Activated T-helper 1 cell treated with Interleukin-2 at 50 U/mL for 16 hours (primary cell): ENCODE measurements at places on chromosomes 1 and 21.

DNA sequence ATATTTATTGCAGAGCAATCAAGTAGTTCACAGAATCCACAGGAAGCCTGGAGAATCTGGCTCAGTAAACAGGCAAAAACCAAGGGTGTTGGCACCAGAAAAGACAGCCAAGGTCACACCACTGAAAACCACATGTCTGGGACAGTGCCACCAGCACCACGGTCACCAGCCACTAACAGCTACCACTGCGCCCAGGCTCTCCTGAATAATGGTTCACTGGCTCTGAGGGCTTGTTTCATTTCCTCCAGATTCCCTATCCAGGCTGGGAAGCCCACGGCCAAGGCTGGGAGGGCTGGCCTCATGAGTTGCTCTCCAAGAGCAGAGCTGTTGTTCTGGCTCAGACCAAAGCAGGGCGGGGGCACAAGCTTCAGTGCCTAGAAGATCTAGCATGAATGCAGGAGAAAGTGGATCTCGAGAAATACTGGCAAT lies 54.5 kb upstream of the PTGFRN start:
- DNase-seq = no peak

- DNase-seq = no peak
These were observed 773 bp downstream of the IFNGR2 start for GRCh38 chr21:33403786-33404585.

DNA sequence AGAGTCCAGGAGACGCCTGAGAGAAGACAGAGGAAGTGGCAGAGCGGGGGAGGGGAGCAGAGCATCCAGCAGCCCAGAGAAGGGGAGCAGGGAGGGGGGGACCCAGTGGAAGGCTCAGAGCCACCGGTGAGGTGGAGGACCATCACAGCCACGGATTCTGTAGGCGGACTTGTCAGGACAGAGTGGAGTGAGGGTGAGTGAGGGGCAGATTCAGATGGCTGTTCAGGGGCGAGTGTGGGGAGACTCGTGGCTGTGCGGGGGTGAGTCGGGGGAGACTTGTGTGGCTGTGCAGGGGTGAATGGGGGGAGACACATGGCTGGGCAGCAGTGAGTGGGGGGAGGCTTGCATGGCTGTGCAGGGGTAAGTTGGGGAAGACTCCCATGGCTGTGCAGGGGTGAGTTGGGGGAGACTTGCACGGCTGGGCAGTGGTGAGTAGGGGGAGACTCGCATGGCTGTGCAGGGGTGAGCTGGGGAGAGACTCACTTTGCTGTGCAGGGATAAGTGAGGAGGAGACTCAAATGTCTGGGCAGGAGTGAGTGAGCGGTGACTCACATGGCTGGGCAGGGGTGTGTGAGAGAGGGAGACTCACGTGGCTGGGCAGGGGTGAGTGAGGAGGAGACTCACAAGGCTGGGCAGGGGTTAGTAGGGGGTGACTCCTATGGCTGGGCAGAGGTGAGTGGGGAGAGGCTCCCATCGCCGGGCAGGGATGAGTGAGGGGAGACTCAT lies 56.8 kb upstream of the ABCG1 start:
- no peak for DNase-seq

GRCh38 chr21:42337830-42338728 lies 12.7 kb downstream of the TFF2 start:
- DNase-seq = peak; percentile 64

GRCh38 chr1:168333562-168334276 lies 53.0 kb downstream of the TBX19 start:
- no peak for DNase-seq

DNA sequence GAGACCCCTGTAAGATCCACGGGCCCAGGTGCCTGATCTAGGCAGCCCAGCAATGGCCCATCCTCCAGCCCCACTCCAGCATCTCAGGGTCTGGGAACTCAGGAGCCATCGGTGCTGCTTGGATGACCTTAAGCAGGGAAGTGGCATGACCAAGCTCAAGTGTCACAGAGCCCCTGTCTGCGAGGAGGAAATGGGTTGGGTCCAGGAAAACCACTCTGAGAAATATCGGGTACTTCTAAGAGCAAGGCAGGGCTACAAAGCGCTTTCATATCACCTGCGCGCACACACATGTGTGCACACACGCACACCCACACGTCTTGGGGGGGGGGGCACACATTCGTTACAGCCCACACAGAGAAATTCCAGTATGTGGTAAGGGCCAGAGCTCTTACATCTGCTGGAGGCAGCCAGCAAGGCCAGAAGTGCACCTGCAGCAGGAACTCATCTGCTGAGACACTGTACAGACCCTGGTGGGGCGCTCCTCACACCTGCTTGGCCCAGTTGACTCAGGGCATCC lies 32.6 kb upstream of the SPOCD1 start:
- DNase-seq = peak; percentile 34

DNA sequence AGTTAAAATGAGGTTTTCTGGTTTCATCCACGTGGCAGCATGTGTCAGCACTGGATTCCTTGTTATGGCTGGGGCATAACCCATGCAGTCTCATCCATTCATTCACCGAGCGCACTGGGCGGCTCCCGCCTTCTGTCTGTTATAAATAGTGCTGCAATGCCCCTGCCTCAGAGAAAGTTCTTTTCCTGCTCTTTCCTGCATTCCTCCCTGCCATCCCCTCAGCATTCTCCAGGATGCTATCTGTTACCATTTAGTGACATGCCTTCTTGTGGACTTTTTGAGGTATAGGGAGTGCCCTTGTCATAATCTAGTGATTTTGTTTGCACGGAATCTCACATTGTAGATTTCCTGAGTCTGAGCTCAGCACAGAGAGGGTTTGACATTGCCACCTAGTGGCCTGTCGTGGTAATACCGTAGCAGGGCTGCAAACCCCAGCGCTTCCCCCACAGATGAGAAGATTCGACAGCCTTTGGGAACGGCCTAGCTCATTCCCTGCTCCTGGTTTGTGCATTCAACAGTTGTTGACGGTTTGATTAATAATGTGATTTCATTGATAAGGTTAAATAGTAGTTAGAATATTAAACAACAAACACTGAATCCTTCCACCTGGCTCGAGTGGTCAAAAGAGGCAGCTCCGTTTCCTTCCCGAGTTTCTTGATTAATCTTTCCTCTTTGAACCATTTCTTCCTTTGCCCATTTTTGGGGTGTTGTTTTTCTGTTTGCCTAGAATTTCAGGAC lies 46.3 kb downstream of the UMODL1 start:
- DNase-seq = peak; percentile 51

DNA sequence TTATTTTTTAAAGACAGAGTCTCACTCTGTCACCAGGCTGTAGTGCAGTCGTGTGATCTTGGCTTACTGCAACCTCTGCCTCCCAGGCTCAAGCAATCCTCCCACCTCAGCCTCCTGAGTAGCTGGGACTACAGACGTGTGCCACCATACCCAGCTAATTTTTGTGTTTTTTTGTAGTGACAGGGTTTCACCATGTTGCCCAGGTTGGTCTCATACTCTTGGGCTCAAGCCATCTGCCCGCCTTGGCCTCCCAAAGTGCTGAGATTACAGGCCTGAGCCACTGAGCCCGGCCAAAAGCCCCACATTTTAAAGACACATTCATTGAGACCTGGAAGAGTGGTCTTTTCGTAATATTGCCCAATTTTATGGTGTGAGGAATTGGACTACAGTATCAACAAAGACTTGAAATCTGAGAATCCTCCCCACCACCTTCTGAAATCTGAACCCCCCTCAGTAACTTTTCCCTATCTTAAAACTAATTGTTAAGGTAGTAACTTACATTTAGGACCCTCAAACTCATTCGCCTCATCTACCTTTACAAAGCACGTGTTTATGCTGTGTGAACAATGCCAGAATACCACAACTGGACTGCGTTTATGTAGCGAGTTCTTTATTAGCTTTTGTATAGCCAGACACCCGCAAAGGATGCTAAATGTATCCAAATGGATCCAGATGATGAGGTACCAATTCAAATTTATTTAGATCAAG lies 2.7 kb downstream of the ERRFI1 start:
- DNase-seq = no peak

DNA sequence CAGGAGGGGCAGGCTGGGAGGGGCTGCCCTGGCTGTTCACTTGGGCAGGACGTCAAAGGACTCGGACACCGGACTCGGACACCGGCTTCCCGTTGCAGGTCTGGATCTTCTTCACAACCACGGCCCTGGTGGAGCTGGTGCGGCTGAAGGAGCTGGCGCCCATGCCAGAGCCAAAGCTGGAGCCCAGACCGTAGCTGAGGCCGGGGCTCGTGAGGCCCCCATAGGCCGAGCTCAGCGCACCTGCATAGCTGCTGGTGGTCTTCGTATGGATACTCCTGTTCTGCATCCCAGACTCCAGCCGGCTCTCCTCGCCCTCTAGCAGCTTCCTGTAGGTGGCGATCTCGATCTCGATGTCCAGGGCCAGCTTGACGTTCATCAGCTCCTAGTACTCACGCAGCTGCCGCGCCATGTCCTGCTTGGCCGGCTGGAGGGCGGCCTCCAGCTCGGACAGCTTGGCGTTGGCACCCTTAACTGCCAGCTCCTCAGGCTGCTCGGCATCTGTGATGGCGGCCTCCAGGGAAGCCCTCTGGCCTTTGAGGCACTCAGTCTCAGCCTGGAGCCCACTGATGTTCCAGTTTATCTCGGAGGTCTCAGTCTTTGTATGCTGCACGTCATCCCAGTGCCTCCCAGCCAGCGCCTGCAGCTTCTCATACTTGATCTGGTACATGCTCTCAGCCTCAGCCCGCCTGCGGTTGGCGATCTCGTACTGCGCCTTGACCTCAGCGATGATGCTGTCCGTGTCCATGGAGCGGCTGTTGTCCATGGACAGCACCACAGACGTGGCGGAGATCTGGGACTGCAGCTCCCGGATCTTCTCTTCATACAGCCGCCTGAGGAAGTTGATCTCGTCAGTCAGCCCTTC lies 15.1 kb upstream of the KLF17 start:
- DNase-seq = no peak
